ENCODE measurements at places on chromosomes 5 and 9.

- DNase-seq: no peak
Observed at GRCh38 chr5:88033191-88033590, 235.5 kb downstream of the TMEM161B start.

GRCh38 chr5:39700523-39700922 is 275.7 kb upstream of the DAB2 start:
- DNase-seq: no peak

- DNase-seq: no peak
Observed at GRCh38 chr9:116395699-116396037, 242.1 kb downstream of the PAPPA start.

GRCh38 chr9:72274441-72274840 is 90.6 kb downstream of the ZFAND5 start:
- DNase-seq: no peak

- no peak for DNase-seq
Observed at GRCh38 chr9:12680341-12680740, 12.8 kb upstream of the TYRP1 start.

DNA sequence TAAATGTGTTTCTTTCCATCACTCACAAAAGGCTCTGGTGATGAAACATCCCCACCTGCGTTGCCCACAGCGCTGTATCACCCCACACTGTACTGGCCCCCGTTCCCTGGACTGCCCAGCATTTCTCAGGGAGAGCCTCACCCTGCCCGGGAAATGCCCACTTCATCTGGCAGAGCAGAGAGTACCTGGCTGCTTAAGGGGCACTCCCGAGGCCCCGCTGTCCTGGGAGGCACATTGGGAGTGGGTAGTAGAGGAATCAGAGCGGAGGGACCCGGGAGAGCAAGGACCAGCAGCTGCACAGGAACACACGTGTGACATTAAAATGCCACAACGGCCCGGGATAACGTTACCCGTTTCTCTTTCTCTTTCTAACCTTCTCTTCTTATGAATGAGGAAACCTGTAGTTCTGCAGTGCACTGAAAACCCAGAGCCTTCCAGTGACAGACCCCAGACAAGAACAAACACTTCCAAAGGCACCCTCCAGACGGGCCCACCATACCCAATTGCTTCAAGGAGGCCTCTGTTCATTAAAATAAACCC is 110.0 kb downstream of the ROR2 start:
- DNase-seq: no peak

GRCh38 chr5:71834601-71835000 is 115.5 kb downstream of the CARTPT start:
- no peak for DNase-seq

- DNase-seq: no peak
Observed at GRCh38 chr9:81379655-81380054, 309.7 kb downstream of the TLE1 start.

DNA sequence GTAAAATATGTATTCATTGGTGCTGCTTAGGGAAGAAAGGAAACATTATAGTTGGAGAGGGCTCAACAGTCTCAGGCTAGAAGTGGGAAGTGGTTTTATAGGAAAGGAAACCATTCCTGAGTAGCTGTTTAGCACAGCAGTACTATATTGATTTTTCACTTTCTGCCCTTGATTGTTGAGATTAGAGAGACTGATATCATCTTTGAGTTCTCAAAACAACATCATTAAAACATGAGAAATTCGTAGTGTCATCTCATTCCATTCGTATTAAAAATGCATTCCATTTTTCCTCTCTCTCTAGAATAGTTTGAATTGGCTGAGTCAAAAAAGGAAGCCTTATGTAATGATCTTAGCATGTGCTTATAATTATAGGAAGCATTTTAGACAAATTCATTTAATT is 14.1 kb downstream of the POLR3G start:
- DNase-seq: no peak

DNA sequence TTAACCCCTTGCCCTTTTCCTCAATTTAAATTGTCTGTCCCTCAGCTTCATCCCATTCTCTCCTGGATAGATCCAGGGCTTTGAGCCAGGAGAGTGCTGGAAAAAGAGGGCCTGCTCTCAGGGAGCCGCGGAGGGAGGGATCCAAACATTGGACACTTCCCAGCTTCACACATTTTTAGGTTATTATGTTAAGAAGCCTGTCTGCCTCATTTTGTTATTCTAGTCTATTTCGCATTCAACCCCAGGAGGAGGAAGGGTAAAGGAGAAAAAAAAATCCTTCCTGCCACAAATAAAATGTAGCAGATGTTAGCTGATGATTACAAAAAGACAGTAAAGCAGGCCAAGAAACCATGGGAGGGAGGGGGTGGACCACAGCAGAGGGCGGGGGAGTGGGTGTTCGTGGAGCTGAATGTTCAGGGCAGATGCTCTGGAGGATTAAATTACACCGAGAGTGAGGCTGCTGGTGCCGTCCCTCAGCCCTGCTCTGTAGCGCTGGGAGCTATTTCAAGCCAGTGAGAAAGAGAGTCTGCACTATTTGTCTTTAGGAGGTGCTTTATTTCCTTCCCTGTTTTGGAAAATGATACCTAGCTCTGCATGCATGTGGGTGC is 60.6 kb upstream of the ZFR start:
- DNase-seq: no peak

- DNase-seq: no peak
Observed at GRCh38 chr5:153546566-153546965, 56.1 kb downstream of the GRIA1 start.

GRCh38 chr5:166497496-166498104 is 1793.8 kb upstream of the WWC1 start:
- no peak for DNase-seq

GRCh38 chr9:24071091-24071490 is 245.1 kb upstream of the ELAVL2 start:
- no peak for DNase-seq

DNA sequence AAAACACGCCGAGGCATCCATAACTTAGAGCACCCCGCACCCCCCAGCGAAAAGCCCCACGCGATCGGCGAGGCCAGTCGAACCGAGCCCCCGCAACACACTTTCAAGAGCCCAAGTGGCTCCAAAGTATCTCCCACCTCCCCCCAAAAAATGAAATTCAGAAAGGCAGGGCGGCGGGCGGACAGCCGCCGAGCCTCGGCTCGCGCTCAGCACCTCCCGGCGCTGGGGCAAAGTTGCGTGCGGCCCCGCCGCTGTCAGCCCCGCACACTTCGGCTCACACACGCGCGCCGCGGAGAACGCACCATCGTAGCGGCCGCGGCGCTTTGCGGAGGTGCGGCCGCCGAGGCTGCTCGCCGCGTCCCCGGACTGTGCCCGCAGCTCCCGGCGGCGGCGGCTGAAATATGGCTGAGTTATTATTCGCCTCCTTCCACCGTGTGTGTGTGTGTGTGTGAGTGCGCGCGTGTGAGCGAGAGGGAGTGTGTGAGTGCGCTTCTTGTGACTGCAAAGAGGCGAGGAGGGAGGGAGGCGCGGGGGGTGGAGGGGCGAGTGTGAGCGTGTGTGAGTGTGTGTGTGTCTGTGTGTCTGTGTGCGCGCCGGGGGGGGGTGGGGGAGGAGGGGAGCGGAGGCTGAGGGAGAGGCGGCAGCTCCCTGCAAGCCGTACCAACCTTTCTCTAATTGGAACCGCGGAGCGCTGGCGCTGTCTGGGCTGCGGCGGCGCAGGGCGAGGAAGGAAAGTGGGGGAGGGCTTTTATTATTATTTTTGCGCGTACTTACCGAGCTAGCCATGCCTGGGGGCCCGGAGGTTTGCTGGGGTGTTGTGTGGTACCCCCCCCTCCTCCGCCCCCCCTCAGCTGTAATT is 599 bp downstream of the MLLT3 start:
- DNase-seq: peak; percentile 50

GRCh38 chr5:13187186-13187585 is 757.3 kb downstream of the DNAH5 start:
- no peak for DNase-seq

- DNase-seq: no peak
Observed at GRCh38 chr5:16983022-16983639, 47.0 kb upstream of the MYO10 start.

- no peak for DNase-seq
Observed at GRCh38 chr5:55973296-55973695, 21.5 kb downstream of the IL6ST start.

DNA sequence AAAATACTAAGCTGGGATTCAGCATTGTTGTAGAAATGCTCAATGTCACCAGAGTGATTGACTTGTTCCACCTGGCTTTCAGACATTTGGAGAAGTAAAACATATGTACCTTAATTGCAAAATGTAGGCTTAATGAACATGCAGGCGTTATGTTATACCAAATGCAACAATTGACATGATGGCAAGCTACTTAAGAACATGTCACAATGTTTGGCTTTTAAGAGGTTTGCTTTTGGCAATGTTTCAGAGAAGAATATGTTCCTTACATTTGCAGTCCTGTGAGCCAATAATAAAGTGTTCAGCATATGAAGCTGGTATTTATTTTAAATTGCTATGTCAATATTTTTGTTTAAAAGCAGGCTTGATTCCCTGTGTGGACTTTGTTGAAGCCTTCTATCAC is 111.7 kb upstream of the NUDT12 start:
- no peak for DNase-seq

DNA sequence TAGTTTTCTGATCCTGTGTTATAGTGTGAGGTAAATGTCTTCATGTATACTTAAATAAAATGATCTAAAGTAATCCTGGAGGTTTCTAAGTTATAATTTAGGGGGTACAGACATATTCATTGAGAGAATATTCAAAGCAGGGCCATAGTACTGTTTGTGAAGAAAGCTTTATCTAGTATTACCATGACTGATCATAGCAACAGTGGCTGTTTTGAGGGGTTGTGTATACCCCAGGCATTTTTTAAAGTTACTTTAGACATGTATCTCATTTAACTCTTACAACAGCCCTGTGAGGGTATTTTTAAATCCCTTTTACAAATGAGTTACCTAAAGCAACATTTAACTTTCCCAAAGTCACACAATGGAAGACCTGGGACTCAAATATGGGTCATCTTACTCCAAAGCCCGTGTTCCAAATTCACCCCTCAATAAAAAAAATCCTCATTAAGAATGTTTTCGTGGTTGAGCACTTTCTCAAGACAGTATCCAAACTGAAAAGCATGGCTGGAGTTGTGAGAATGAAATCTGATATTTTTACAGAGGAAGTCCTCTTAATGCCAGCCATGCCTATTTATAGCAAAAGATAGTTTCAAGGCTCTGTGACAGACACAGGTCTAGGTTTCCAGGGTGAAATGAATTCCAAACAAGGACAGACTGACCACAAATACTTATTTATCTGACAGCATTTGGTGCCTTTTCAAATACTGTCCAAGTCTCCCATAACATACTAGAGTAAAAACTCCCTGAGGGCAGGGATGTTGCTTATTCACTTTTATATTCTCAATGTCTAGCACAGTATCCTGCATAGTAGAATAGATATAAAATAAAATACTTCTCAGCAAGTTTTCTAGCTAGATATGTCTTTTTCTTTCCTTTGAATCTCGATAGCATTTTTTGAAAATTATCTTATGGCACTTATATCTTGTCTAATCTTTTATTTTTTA is 10.4 kb downstream of the STOM start:
- DNase-seq: no peak

DNA sequence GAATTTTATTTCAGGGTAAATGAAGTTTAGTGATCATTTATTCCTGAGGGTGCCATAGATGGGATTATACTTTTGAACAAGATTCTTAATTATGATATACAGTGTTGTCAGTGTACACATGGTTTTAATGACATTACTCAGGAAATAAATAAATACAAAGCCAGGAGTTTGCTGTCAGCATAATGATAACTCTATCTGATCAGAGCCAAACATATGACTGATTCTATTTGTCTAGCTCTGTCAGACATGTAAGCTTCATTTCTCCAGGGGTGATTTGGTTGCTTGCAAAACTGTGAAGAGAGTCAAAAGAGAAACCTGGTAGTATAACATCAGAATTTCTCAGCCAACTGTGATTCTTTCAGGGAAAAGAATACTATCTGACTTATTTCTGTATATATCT is 1425.8 kb upstream of the C9orf72 start:
- no peak for DNase-seq

GRCh38 chr9:28318515-28318914 is 745.2 kb upstream of the C9orf72 start:
- no peak for DNase-seq

GRCh38 chr5:177620560-177620959 is 20.6 kb downstream of the B4GALT7 start:
- no peak for DNase-seq

GRCh38 chr5:135009736-135010501 is 24.1 kb downstream of the PITX1 start:
- no peak for DNase-seq

DNA sequence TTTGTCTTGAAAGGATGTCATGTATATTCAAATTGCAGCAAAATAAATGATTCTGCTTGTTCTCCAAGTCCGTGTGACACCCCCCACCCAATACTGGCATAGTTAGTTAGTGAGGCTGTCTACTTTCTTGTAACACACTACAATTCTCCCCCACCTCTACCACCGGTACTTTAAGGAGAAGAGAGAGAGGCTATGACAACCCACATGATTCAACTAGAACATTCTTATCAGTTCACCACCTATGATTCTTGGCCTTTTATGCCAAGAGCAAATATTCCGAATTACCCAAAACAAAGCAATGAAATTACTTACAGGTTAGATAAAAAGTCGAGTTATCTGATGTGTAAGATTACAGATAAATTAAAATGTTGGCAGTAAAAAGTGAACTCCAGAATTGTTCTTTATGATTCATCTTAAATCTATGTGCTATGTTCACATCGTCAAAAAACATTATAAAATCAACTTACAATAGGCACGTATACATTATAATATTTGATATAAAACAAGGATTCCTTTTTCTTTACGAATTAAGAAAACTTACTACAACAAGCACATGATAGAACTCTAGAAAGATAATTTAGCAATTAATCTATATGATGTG is 14.4 kb downstream of the MEF2C start:
- no peak for DNase-seq

- DNase-seq: no peak
Observed at GRCh38 chr9:17402309-17402708, 176.6 kb upstream of the SH3GL2 start.

GRCh38 chr9:122229485-122229837 is 704 bp upstream of the LHX6 start:
- DNase-seq: no peak

DNA sequence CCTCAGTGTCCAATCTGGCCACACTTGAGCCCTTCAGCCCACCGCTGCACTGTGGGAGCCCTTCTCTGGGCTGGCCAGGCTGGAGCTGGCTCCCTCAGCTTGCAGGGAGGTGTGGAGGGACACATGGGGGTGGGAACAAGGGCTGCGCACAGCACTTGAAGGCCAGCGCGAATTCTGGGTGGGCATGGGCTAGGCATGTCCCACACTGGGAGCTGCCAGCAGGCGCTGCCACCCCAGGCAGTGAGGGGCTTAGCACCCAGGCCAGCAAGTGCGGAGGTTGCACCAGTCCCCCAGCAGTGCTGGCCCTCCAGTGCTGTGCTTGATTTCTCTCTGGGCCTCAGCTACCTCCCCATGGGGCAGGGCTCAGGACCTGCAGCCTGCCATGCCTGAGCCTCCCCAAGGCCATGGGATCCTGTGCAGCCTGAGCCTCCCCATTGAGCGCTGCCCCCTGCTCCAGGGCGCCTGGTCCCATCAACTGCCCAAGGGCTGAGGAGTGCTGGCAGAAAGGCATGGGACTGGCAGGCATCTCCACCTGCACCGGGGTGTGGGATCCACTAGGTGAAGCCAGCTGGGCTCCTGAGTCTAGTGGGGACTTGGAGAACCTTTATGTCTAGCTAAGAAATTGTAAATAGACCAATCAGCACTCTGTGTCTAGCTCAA is 148.2 kb downstream of the EMB start:
- no peak for DNase-seq

- DNase-seq: no peak
Observed at GRCh38 chr5:126122942-126123341, 300.3 kb upstream of the GRAMD2B start.

Measured in T-helper 2 cell treated with Interferon-gamma antibody and Interleukin-4, amounts not matched to agents 5 μg/mL and 100 μg/mL, for 36 hours (primary cell).